ENCODE measurements at places on chromosomes 4 and X.
A peak's percentile ranks its signal among the peaks of the same experiment; 100 is the strongest.

DNA sequence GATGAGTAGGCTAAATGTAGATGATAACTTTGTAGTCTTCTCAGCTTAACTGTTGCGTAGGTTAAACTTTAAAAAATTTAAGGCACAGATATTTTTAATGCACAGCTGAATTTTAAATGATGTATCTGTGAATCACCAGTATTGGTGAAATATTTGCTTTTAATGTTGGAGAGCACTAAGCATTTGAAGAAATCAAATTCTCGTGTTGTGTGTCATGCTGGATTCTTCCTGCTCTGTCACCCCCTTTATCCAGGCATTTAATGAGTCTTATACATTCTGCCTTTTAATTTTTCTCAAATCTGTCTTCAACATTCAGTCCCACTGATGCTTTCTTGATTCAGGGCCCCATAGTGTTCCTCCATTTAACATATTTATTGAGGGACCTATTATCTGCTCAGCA, 76.7 kb downstream of the SLC4A4 start:
- no peak for DNase-seq

GRCh38 chr4:179095585-179096221, 1653.5 kb upstream of the AGA start:
- DNase-seq, result peak; percentile 24

GRCh38 chr4:75244325-75244724, 269.9 kb downstream of the RCHY1 start:
- no peak for DNase-seq

- peak; percentile 60 for DNase-seq
Measured at GRCh38 chr4:123777373-123777772, 380.8 kb downstream of the SPRY1 start.

DNA sequence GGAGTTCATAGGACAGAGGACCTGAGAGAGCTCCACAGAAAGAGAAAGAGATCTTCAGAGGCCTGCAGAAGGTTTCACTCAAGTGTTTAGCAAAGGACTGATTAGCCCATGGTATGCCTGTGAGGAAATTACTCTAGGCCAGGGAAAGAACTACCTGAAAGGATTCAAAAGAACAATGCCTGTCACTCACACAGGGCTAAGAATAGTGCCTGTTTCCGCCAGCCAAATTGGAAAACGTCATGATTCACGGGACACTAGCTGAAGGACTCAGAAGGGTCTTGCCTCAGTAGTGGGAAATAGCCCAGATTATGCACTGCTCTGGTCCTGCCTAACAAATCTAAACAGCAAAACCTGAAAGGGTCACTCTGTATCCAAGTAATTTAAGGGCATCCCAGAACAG, 21.1 kb downstream of the SYTL4 start:
- no peak for DNase-seq

- DNase-seq, result no peak
Measured at GRCh38 chr4:95248720-95249425, 299.9 kb downstream of the UNC5C start.

GRCh38 chr4:121927948-121928347, 23.9 kb downstream of the TRPC3 start:
- DNase-seq, result no peak

DNA sequence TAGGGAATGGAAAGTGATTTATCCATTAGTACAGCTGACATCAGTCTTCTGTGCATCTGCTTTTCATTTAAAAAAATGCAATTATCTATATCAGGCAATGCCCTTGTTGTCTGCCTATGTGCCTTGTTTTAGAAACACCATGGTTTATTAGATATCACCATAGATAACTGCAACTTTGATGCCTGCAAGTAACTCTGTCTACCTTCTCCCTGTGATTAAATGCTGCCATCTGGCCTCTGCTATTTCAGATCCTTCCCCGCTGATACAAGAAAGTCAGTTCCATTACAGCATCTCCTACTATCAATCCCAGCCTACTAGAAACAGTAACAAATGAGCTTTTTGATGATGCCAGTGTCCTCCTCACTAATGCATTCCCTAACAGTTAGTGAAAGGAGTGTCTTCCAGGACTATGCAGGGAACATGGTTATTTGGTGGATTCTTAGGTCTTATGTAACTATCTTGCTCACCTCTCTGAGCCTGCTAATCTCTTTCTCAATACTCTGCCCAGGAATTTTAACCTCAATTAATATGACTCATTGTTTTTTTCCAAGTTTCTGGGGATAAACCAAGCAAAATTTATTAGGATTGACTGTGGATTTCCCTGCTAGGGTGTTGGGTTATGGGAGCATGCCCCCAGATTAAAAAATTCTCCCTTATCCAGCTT, 444.9 kb downstream of the RAPGEF2 start:
- no peak for DNase-seq

GRCh38 chr4:73741031-73741749, 821 bp downstream of the CXCL8 start:
- no peak for DNase-seq

GRCh38 chr4:137823007-137823406, 290.7 kb upstream of the PCDH18 start:
- DNase-seq, result no peak

DNA sequence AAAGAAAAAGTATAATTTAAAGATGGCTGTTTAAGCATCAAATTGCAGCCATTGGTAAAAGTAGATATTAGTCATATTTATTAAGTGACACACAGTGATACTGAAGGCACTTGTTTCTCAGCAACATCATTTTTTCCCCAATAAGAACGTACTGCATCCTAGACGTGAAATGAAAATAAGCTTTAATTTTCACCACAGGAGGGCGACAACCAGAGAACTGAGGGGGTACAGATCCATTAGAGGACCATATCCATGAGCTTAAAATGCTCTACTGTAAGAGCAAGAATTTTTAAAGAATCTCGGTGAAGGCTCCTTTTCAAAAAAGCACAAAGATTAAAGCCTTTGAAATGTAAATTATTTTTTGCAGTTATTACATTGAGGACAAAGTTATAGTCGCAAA, 33.4 kb downstream of the FRG1 start:
- no peak for DNase-seq

- DNase-seq, result no peak
Measured at GRCh38 chr4:18684932-18685331, 663.4 kb upstream of the LCORL start.

DNA sequence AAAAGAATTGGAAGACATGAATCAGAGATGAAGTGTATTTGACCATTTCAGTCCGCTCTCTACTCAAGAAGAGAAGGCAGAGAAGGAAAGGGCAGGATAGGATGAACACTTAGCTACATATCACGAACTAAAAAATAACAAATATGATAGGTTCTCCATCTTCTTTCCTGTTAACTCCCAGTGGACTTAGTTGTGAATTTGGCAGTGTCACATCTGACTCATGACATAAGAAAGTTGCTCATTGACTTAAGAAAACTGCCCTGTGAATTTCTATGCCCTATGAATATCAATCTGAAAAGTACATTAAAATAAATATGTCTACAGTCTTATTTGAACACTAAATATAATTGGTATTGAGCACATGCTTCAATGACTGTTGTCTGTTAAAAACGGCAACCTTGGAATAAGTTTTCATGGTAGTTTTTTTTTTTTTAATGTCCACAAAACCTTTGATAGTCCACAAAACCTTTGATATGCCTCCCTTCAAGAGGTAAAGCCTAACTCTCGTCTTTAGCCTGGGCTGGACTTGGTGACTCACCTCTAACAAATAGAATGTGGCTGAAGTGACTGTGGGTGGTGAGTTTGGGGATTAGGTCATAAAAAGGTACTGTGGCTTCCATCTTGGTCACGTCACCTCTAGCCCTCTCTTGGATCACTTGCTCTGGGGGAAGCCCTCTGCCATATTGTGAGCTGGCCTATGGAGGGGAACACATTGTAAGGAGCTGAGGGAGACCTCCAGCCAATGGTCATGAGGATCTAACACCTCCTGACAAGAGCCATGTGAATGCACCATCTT, 184.7 kb upstream of the S100G start:
- DNase-seq, result no peak

GRCh38 chr4:77493829-77494551, 111.6 kb upstream of the CXCL13 start:
- no peak for DNase-seq

- DNase-seq, result no peak
Measured at GRCh38 chrX:139850968-139851367, 81.9 kb downstream of the ATP11C start.

- DNase-seq, result no peak
Measured at GRCh38 chrX:11064851-11065600, 46.1 kb upstream of the HCCS start.

DNA sequence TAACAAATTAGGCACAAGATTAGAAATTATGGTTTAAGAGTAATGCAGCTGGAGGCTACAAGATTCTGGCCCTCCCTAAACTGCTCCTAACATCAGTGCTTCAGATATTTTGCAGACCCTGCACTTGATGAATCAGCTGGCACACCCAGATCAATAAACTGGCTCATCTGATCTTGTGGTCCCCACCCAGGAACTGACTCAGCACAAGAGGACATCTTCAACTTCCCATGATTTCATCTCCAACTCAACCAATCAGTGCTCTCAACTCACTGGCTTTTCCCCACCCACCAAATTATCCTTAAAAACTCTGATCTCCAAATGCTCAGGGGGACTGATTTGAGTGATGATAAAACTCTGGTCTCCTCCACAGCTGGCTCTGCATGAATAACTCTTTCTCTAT, 21.7 kb upstream of the TMEM33 start:
- no peak for DNase-seq

- no peak for DNase-seq
Measured at GRCh38 chr4:84171871-84172270, 327.2 kb downstream of the NKX6-1 start.

GRCh38 chrX:109704563-109704962, 28.5 kb downstream of the ACSL4 start:
- no peak for DNase-seq
